ENCODE measurements at places on chromosomes 6 and 20.
A peak's percentile ranks its signal among the peaks of the same experiment; 100 is the strongest.

DNA sequence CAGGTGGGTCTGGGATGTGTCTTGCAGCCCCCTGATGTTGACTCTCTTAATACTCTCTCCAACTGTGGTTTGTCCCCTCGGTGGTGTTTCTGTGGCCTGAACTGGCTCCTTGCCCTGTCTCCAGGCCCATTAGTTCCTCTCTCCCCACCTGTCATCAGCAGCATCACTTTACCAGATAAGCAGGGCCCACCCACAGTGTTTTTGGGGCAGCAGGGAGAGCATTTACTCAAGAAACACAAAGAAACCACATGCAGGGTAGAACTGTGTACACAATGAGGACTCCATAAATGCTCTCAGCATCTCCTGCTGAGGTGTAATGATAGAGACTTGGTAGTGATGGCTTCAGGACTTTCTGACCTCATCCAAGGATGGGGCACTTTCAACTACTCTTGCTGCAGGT lies 20.2 kb upstream of the MRPS18A start:
- no peak for DNase-seq

DNA sequence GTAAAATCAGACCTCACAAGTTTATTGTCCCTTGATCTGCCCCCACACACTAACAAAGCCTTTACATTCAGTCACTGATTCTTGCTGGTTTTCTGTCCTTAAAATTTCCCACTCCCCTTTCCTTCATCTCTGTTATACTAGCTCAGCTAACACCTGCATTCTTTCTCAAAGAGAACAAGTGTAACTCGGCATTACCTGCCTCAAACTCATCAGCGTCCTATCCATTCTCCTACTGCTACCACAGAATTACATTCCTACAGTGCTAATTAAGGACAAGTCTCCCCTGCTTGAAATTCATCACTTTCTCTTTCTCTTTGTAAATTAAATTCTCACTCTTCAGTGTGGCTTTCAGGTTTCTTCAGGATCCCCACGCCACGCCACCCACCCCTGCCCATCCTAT lies 773.2 kb downstream of the FRK start:
- no peak for DNase-seq

GRCh38 chr6:122692175-122692598 lies 82.0 kb downstream of the PKIB start:
- DNase-seq, result no peak

DNA sequence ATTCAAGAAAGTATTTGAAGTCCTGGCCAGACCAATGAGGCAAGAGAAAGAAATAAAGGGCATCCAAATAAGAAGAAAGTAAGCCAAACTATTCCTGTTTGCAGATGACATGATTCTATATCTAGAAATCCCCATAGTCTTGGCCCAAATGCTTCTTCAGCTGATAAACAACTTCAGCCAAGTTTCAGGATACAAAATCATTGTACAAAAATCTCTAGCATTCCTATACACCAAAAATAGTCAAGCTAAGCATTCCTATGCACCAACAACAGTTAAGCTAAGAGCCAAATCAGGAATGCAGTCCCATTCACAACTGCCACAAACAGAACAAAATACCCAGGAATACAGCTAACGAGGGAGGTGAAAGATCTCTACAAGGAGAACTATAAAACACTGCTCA lies 60.1 kb upstream of the PHIP start:
- DNase-seq, result no peak

- no peak for DNase-seq
These were observed 20.7 kb downstream of the TFEB start for GRCh38 chr6:41714556-41715273.

- no peak for DNase-seq
These were observed 78.0 kb upstream of the CENPW start for GRCh38 chr6:126261792-126262421.

DNA sequence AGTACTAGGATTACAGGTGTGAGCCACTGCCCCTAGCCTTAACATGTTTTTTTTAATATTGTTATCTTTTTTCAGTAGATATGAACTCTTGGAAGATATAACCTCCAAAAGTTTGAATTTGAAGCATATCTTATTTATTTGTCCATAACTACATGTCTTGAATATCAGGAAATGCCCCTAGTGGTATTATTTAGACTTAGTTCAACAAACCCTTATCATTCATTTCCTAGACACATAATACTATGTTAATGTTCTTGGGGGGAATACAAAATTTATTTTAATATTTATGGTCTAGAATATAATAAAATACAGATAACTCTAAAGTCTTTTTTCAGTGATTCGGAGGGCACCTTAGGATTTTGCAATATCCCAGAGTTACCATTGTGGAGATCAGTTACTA lies 160.7 kb downstream of the HACE1 start:
- no peak for DNase-seq

GRCh38 chr6:7910654-7911344 lies at the start of gene TXNDC5:
Gene TXNDC5, minus strand, starts transcription at chr6:7910788. Its CDS starts 12 bp downstream, at chr6:7910776.
- peak; percentile 64 for DNase-seq

- no peak for DNase-seq
These were observed 82.8 kb downstream of the HMGCLL1 start for GRCh38 chr6:55496201-55496600.

DNA sequence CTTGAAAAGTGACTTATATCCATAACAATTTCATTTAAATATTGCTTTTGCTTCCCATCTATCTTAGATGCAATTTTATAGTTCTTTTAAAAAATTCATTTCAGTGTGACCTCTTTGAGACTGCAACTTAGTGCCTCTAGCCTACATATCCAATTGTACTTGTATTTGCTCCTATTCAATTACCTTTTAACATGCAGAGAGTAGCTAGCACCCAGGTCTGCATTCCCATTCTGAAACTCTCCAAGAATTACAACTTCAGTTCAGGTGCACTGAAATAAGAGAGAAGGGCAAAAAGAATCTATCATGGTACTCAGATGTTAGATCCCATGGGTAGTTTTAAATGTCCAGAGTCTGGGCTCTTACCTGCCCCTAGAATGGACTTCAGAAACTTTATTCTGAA lies 765.4 kb upstream of the SLC35B3 start:
- no peak for DNase-seq

GRCh38 chr20:35828434-35828833 lies 56.6 kb downstream of the PHF20 start:
- DNase-seq, result no peak

DNA sequence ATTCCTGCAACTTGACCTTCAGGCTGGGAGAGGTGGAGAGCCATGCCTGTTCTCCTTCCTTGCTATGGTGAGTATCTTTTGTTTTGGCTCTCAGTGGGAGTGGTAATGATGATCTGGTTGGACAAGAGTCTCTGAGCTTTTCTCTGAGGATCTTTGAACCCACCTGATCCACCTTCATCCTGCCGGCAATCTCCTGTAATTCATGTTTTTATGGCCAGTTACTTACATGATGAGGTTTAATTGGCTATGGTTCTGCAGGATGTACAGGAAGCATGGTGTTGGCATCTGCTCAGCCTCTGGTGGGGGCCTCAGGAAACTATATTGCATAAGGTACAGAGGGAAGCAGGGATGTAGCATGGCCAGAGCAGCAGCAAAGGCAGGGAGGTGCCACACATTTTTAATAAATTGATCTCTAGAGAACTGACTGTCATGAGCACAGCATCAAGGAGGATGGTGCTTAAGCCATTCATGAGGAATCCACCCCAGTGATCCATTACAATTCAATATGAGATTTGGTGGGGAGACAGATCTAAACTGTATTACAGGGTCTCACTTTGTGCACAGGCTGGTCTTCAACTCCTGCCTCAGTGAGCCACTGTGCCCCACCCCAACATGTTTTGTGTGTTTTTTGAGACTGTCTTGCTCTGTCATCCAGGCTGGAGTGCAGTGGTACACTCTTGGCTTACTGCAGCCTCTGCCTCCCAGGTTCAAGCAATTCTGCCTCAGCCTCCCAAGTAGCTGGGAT lies 10.0 kb downstream of the HSPA1B start:
- DNase-seq, result no peak

DNA sequence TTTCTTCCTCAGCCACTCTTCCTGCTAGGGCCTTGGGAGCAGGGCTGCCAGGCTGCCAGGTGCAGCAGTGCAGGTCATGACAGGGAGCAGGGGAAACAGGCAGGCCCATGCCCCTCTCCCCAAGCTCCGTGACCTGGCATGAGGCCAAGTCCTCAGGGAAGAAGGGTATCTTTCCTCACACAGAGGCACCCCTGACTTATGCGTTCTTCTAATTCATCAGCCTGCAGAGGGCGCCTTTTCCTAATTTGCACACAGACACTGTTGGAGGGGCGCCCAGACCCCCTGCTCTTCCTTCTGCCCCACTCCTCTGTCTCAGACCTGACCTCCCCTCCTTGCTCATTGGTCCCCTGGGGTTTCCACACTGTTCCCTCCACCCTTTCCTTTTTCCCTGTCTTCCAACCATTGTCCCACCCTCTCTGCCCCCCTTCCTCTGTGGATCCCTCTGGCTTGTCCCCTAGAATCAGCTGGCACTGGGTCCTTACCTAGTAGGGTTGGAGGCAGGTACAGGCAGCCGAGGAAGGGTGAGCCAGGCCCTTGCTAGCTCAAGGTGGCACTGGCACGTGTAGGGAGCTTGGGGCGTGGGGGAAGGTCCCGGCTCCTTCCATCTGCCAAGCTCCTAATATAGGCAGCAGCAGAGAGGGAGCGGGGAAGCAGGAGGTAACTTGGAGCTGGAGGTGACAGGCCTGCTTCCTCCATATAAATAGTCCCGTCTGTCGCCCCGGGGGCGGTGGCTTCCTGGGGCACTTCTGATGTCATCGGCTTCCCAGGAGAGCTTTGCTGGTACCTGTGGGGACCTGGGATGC lies 154.9 kb upstream of the MLN start:
- no peak for DNase-seq

DNA sequence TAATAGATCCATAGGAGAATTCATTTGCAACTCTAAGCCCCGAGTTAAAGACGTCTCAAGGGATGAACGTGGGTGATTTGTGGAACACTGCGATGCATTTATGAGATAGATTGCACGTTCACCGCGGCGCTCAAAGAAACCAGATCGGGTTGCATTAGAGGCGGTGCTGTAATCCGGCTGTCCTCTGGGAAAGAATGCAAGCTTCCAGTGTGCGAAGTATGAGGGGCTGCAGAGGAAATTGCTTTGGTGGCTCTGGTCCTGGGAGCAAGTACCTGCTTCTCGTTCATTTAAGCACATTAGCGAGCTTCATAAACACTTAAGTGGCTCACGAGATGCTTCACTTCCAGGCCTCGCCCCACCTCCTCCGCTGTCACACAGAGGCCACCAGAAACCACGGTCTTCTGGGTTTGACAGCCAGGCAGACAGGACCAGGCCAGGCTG lies 182.3 kb downstream of the CDH4 start:
- no peak for DNase-seq

DNA sequence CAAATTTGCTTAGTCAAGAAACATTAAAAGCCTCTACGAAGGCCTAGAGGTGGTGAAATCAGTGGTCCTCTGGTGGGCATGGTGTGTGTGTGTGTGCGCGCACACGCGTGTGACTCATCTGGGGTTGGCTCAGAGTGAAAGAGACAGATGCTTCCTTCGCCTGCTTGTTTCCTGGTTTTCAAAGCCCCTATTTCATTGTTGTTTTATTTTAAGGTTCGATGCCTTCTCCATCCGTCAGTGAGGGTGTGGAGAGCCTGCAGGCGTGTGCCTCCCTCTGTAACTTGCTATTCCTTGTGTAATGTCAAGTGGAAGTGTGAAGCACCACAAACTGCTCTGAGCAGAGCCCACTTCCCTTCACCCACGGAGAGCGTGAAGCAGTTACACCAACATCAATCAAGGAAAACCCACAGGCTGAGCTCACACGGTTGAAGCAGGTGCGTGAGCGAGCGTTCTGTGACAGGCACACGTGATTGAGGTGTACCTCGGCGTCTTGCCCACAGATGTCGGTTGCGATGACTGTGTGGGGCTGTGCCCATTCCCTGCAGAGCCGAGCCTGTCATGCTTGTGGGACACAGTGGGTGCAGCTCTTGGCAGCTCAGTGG lies 233.9 kb downstream of the PRL start:
- peak; percentile 36 for DNase-seq

DNA sequence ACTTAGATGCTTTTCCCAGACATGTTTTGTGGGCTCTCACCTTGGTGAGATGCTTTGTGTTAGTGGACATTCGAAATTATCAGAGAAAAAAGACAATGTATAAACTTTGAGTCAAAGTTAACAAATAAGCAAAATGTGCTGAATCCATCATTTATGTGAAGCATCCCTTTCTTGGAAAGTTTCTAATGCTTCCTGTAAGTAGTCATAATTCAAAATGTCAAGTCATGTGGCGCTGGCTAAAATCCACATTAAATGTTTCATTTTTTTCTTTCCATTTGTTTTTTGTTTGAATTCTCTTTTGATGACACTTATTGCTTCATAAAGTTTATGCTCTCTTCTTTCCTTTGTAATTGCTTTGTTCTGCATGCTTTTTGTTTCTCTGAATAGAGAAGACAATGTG lies 107.2 kb upstream of the CENPW start:
- DNase-seq, result no peak

GRCh38 chr6:169648092-169648491 lies 53.7 kb downstream of the WDR27 start:
- no peak for DNase-seq

DNA sequence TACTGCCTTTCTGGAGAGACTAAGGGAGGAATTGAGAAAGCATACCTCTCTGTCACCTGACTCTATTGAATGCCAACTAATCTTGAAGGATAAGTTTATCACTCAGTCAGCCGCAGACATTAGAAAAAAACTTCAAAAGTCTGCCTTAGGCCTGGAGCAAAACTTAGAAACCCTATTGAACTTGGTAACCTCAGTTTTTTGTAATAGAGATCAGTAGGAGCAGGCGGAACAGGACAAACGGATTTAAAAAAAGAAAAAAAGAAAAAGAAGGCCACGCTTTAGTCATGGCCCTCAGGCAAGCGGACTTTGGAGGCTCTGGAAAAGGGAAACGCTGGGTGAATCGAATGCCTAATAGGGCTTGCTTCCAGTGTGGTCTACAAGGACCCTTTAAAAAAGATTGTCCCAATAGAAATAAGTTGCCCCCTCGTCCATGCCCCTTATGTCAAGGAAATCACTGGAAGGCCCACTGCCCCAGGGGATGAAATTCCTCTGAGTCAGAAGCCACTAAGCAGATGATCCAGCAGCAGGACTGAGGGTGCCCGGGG lies 43.1 kb upstream of the RNF182 start:
- no peak for DNase-seq

DNA sequence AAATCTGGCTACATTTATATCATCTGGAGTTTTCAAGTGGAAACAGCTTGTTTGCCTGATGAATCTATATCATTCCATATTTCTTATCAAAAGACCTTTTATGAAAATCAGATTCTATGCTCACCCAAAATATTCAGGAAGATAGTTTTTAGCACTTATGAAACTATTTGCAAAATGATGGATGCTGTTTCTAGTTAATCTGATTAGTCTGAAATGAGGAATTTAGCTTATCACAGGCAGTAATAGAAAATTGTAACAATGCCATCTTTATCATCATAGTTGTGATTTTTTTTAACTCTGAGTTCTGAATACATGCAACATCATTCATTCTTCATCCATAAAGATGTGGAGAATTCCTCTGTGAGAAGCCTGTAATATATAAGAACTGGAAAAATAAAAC lies 229.7 kb downstream of the PLCB1 start:
- DNase-seq, result no peak

All from activated CD8-positive, alpha-beta memory T cell treated with anti-CD3 and anti-CD28 coated beads for 1 hour (primary cell).